Effector CD4-positive, alpha-beta T cell (primary cell): ENCODE measurements at places on chromosomes 2 and 18.

- DNase-seq = no peak
These were observed 7.4 kb upstream of the TMEM87B start for GRCh38 chr2:112047537-112048235.

GRCh38 chr18:58671632-58672564 is 633 bp downstream of the MALT1 start:
- DNase-seq = peak; percentile 50

DNA sequence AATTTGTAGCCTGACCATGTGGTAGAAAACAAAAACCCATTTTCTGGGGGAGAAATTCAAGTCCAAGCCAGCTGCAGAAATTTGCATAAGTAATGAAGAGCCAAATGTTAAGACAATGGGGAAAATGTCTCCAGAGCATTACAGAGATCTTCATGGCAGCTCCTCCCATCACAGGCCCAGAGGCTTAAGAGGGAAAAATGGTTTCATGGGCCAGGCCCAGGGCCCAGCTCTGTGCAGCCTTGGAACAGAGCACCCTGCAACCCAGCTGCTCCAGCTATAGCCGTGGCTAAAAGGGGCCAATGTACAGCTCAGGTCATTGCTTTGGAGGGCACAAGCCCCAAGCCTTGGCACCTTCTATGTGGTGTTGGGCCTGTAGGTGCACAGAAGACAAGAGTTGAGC is 69.1 kb upstream of the TSPYL6 start:
- no peak for DNase-seq

- no peak for DNase-seq
These were observed 1.0 kb upstream of the REV1 start for GRCh38 chr2:99490623-99491461.
